ENCODE measurements at places on chromosomes 2 and 18.

GRCh38 chr2:38441346-38441745 is 64.3 kb upstream of the ATL2 start:
- DNase-seq = no peak

DNA sequence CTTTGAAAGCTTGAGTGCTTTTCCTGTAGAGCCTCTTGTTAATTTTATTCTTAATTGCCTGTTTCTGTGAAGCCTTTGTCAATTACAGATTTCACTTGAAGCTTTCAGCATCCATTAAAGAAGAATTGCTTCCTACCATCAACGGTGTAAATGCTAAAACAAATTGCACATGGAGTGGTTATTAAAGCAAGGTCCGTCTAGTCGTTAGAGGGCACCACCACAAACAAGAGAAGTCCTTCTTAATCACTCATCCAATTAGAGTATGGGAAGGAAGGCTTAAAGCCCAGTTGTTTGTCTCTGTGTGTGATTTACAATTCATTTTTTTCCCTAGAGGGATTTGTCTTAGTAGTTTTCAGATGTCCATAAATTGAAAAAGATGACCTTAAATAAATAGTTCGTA is 1.6 kb downstream of the KCNJ3 start:
- no peak for DNase-seq

GRCh38 chr2:8134473-8134932 is 547.4 kb upstream of the ID2 start:
- no peak for DNase-seq

DNA sequence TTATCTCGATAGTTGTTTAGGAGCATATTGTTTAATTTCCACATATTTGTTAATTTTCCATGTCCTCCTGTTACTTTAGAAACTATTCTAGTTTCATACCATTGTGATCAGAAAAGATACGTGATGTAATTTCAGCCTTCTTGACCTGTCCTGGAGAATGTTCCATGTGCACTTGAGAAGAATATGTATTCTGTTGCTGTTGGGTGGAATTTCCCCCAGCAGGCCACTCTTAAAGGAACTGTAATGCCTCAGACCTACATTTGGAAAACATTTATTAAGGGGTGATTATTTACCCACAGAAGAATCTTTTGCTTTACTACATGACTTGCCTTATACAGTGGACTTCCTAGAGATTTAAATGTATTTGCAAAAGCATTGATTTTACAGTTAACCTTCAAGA is 55.5 kb downstream of the LIMS1 start:
- no peak for DNase-seq

- no peak for DNase-seq
Measured at GRCh38 chr2:130156624-130157004, 11.7 kb upstream of the CCDC74B start.

DNA sequence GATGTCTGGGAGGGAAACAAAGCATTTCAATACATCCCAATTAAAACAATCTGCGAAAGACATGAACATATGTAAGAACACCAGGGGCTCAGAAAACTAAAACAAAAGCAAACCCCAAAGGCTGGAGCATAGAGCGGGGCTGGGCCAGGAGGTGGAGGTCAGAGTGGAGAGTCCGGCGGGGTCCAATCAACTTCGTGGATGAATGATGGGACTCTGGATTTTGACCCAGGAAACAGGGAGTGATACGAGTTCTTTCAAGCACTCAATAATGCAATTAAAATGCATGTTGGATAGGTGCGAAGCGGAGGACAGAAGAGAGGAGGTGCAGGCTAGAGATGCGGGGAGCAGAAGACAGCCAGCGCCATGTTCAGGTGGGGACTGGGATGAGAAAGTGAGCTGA is 200.7 kb upstream of the PXDN start:
- no peak for DNase-seq
